ENCODE measurements at places on chromosomes 1 and 21.

DNA sequence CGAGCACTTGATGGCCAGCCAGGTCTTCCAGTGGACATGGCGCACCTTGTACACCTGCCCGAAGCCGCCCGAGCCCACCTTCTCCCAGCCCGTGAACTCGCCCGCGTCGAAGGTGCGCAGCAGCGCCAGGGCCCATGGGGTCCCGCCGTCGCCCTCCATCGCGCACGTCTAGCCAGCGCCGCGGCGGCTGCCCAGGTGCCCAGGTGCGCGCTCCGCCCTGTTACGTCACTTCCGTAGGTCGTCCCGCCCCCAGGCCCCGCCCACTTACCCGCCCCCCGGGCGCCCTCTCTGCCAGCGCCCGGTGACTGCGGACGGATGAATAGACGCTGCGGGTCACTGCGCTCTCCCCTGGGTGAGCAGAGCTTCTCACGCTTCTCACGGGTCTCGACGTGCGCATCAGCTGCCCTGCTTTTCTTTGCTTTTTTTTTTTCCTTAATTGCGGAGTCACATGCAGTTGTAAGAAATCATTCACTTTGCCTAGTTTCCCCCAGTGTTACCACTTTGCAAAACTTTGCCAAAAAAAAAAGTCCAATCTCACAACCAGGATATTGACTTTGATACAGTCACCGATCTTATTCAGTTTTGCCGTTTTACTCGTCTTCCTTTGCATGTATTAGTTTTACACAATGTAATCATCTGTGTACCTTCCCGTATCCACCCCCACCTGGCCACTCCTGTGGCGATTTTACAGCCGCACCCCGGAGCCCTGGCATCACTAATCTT lies at the start of gene RIPK4:
Gene RIPK4, minus strand, starts transcription at position 170 of the 723 bp plus-strand sequence. Its CDS starts 11 bp downstream, at position 159.
- DNase-seq = peak; percentile 54

GRCh38 chr1:8349961-8350360 lies 32.0 kb downstream of the SLC45A1 start:
- peak; percentile 27 for DNase-seq

- no peak for DNase-seq
Measured at GRCh38 chr1:150233359-150234308, 2.3 kb downstream of the ANP32E start.

DNA sequence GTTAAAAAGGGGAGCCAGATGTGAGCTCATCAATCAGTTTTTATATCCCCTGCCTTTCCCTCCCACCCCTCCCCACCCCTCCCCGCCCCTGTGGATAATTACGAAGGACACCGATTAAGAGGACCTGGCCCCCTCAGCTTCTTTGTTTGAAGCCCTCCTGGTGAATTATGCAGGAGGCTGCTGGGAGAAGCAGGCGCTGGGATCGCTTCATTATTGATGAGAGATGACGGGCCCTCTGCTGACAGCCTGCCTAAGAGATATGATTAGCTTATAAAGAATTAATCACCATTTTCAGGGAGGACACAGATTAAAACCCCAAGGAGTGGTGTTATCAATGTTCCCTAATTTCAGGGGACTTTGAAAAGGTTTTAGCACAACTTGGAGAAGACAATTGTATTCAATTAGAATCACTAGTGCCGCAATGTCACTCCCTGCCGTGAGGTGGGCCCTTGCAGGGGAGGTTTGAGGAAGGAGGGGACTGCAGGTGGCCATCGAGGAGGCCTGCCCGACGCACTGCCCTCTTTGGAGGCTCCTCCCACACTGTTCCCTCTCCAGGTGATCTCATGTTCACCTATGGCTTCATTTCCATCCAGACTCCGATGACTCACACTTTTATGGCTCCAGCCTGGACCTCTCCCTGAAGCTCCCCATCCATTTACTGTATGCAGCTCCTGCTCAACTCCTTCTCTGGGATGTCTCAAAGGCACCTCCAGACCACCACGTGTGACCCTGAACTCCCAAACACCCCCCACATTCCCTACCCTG lies 67.0 kb upstream of the KLHDC7A start:
- no peak for DNase-seq

GRCh38 chr1:31366796-31367195 lies 6.1 kb downstream of the FABP3 start:
- no peak for DNase-seq

GRCh38 chr1:91806769-91807700 lies 78.9 kb downstream of the TGFBR3 start:
- no peak for DNase-seq

DNA sequence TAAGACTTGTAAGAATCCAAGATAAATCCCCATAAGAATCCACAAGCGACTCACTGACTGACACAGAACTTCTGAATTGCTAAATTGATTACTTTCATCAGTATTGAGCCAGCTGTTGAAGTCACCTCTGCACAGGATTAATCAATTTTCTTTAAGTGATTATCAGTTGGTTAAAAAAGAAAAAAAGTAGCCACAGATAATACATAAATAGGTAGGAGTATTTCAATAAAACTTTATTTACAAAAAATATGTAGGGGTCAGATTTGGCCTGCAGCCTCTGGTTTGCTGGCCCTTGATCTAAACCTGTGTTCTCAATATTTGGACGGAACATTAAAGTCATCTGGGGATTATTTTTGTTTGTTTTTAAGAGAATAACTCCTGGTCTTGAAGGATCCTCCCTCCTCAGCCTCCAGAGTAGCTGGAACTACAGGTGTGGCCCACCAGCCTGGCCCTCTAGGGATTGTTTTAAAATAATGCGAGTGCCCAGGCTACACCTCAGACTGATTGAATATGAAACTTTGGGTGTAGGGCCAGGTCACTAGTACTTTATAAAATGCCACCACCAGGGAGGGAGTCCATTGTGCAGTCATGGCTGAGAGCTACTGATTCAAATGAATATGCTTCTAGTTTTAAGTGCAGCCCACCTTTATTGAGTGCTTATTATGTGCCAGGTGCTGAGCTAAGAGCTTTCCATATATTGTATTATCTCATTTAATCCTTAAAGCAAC lies 6.8 kb upstream of the TMEM183A start:
- no peak for DNase-seq

GRCh38 chr1:30816211-30817076 lies 58.9 kb upstream of the LAPTM5 start:
- no peak for DNase-seq

DNA sequence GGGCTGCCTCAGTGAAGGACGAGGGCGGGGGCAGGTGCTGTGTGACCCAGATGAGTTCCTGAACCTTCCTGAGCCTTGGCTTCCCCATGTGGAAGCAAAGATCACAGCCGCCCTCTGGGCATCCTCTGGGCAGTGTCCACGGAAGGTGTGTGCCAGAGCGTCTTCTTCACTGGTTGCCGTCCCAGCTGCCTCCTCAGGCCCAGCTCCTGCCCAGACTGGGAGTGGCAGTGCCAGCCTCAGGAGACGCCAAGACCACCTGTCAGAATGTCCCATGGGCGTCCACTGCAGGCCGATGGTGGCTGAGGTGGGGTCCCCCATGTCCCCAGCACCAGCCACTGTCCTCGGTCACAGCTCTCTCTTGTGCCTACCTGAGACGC lies 10.2 kb downstream of the ARHGEF16 start:
- no peak for DNase-seq

DNA sequence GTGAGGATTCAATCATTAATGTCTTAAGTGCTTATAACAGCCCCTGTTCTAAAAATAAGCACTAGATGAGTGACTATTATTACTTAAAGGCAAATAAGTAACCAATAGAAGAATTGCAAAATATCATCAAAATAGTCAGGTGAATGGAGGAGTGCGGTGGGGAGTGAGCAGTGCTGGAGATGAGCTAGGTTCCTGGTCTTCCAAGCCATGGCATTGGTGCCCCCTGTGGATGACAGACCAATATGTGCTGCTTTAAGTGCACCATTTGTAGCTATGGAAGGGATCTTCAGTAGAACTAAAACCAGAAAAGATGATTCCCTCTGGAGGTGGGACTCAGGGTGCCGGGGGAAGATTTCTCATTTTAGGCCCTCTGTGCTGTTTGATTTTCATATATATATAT lies 46.1 kb upstream of the SLC30A1 start:
- DNase-seq = no peak

DNA sequence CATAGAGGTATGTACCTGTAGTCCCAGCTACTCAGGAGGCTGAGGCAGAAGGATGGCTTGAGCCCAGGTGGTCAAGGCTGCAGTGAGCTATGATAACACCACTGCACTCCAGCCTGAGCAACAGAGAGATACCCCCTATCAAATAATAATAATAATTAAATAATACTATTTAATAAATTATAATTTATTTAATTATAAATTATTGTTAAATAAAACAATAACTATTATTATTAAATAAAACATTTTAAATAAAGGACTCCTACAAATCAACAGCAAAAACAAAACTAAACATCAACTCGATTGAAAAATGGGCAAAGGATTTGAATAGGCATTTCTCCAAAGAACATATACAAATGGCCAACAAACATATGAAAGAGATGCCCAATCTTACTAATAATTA lies 65.8 kb upstream of the TBX15 start:
- no peak for DNase-seq

GRCh38 chr1:179046808-179047635 lies 21.3 kb downstream of the FAM20B start:
- DNase-seq = no peak

- DNase-seq = no peak
Measured at GRCh38 chr1:154212083-154212482, 6.0 kb upstream of the CFAP141 start.

DNA sequence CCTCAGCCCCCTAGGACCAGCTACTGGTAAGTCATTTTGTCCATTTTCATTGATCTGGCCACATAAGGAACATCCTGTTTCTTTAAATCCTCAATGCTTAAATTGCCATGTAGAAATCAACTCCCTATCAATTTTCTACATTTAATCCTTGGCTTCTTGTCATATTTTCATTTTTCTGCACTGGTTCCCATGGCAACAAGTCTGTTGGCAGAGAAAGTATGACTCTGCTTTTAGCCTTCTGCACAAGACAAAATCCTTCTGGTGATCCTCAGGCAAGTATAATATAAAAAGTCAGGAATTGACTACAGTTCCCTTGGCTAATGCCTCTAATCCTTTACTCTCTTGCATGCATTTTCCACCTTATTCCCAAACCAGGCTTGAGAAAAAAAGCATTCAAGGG lies 65.0 kb downstream of the LRRC40 start:
- no peak for DNase-seq

DNA sequence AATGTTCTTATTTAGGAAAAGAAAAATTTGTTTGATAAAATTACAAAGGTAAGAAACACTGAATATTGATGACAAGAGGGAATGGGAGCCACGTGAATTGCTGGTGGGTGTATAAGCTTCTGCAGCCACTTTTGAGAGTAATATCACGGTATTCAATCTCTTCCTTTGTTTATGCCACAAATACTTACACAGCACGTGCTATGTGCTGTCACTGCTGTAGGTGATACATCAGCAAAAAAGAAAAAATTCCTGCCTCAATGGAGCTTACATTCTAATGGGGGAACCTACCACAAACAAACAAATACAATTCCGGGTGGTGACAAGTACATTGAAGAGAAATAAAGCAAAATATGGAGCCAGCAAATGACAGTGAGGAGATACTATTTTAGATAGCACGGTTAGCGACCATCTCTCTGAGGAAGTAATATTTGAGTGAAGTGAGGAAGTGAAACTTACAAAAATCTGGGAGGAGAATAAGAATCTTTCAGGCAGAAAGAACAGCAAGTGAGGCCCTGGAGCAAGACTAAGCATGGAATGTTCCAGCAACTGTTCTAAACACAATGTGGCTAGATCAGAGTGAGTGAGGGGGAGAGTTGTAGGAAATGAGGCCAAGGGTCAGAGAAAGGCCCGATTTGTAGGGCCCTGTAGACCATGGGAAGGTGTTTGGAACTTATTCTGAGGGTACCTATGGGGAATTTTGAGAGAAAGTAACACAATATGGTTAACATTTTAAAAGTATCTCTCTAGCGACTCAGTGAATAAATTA lies 2.6 kb upstream of the FCRLB start:
- no peak for DNase-seq

Measured in CD4-positive, alpha-beta T cell (primary cell).